ENCODE measurements at places on chromosomes 4 and X.

DNA sequence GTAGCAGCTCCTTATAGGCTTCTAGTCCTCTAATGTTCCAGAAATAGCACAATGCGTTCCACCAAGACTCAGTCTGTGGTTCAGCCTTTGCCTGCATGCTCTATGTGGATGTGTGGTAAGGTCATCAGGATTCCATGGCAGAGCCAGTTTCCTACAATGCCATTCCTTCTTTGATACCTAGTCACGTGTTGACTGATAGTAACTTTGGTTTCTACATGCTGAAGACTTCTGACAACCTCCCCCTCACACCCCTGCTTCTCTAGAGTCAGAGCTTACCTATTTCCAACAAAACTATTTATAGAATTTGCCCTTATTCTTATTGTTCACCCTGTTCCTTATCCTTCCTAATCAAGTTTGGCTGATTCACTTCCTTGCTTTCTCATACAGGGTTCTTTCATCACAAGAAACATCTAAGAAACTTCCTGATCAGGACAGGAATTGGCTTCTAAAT, 81.1 kb downstream of the CT47B1 start:
- no peak for DNase-seq

- no peak for DNase-seq
Measured at GRCh38 chr4:81482326-81482725, 10.6 kb upstream of the RASGEF1B start.

DNA sequence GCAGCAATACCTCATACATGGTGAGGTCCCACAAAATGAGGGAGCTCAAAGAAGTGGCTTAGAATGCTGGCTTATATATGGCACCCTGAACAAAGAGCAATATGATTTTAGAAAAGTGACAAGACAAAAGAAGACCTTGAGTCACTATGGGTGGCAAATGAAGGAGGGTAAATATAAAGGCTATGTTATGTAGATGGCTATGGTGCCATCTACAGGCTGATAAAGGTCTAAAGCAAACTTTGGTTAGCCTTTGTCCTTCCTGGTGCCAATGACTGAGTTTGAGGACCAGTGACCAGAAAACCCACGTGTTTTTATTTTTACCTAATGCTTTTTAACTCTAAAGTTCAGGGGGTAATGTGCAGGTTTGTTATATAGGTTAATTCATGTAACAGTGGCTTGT, 151.8 kb downstream of the CCNG2 start:
- DNase-seq = no peak

DNA sequence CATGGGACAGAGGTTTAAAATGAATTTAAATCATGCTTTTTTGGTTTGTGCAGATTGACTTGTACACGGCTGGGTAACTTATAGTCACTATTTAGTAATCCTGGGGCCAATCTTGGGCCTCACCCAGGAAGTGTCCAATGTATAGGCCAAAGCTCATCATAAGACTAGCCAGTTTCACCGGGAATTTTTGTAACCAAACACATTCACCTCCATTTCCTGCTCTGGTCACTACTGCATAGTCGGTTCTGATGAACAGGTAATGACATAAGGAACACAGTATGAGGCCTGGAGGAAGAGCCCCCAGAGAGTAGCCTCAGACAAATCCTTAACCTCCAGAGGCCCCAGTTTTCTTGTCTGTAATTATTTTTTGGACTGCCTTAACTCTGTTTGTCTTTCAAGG, 81.9 kb downstream of the HPRT1 start:
- DNase-seq = no peak

DNA sequence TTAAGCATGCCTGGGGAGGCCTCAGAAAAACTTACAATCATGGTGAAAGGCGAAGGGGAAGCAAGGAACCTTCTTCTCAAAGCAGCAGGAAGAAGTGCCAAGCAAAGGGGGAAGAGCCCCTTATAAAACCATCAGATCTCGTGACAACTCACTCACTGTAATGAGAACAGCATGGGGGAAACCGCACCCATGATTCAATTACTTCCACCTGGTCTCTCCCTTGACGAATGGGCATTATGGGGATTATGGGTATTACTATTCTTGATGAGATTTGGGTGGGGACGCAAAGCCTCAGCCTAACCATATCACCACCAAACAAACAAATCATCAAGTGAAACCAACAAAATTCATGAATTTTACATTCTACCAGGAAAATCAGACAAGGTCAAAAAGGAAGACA, 76.7 kb upstream of the TAB3 start:
- no peak for DNase-seq

DNA sequence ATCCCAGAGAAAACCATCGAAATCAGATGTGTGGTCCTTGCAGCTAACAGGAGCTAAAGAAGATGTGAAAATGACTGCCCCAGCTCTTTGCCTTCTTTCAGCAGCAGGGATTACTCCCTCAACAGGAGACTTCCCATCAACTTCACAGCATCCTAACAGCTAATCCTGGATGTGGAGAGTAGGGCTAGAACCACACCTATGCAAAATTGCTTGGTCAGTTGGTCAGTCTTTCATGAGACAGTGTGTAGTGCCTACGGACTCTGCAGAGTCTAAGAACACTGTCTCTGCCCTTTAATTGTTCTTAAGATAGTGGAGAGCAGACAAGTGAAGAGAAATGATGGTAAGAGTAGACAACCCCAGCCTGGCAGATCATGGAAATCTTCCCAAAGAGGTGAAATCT, 133.5 kb downstream of the COL4A6 start:
- no peak for DNase-seq

DNA sequence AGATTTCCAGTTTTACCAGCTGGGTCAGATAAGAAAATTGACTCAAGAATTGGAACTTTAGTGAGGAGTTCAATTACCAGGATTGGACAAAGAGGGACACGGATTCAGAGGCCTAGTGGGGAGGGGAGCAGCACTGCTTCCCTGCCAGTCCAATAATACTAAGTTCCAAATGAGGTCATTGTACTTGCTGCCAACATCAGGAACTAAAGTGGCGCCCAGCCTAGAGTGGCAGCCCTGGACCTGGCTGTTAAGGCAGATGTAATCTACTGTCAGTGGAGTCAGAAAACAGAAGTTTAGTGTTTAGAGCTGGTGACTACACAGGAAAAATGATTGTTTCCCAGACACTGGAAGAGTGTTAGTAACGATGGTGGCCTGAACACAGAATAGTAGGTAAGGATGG, 42.7 kb upstream of the RAPGEF2 start:
- no peak for DNase-seq

GRCh38 chr4:136864604-136865185, 667.6 kb downstream of the PCDH18 start:
- peak; percentile 64 for DNase-seq

GRCh38 chr4:73234712-73235111, 23.9 kb downstream of the ANKRD17 start:
- DNase-seq = no peak

GRCh38 chr4:99803566-99804101, 13.0 kb upstream of the DAPP1 start:
- no peak for DNase-seq

GRCh38 chr4:2962614-2963174, 512 bp downstream of the NOP14 start:
- DNase-seq = no peak

GRCh38 chr4:156690572-156690971, 281.0 kb downstream of the PDGFC start:
- DNase-seq = no peak

DNA sequence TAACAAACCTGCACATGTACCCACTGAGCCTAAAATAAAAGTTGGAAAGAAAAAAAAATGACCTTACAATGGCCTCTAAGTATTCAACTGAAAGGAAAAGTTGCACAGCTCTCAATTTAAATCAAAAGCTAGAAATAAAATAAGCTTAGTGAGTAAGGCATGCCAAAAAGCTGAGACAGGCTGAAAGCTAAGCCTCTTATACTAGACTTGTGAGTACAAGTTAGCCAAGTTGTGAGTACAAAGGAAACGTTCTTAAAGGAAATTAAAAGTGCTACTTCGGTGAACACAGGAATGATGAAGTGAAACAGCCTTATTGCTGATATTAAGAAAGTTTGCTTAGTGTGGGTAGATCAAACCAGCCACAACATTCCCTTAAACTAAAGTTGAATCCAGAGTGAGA, 707.9 kb upstream of the PITX2 start:
- DNase-seq = no peak

DNA sequence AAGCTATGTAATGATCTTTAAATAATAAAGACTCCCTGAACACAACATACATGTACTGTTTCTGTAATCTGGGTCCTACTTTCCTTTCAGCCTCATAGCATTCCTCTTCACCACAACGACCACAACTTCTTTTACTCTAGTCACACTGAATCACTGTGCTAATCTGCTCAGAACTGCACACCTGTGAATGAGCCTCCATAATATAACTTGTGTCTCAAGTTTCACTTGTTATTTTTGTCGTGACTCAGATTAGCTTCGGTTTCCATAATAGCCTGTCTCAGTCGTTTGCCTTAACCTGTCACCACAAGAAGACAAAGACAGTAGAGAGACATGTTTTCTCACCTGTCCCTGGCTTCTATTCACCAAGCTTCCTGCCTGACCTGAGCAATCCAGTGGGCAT, 61.8 kb downstream of the MAGED1 start:
- no peak for DNase-seq

GRCh38 chr4:102828497-102828808, 1.1 kb upstream of the UBE2D3 start:
- no peak for DNase-seq

DNA sequence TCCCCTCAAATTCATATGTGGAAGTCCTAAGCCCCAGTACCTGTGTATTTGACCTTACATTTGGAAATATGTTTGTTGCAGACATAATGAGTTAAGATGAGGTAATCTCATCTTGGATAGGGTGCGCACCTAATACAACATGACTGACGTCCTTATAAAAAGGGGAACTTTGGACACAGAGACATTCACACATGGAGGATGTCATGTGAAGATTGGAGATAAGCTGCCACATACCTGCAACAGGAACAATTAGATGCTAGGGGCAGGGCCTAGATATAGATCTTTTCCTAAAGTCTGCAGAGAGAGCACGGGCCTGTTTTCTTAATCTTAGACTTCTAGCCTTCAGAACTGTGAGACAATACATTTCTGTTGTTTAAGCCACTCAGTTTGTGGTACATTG, 162.5 kb downstream of the IL1RAPL2 start:
- DNase-seq = no peak

GRCh38 chr4:95161781-95162469, 386.8 kb downstream of the UNC5C start:
- no peak for DNase-seq

GRCh38 chr4:132269303-132269990, 879.6 kb upstream of the PCDH10 start:
- no peak for DNase-seq

GRCh38 chr4:120801137-120801758, 121.3 kb downstream of the PRDM5 start:
- DNase-seq = no peak

GRCh38 chr4:56181140-56181953, 205.9 kb downstream of the AASDH start:
- DNase-seq = no peak

- no peak for DNase-seq
Measured at GRCh38 chrX:101009090-101009489, 39.6 kb downstream of the ARL13A start.

- DNase-seq = no peak
Measured at GRCh38 chrX:72312311-72312940, 6.7 kb upstream of the CITED1 start.

Data from NCI-H1417 treated with DMSO at 0.1 percent for 48 hours (cell line).